ENCODE measurements at places on chromosomes 4 and X. TPM values are rescaled to one million over a fixed set of nuclear protein-coding genes. Genes with fewer than 3 reads are reported as not detected.

Gene SPATA18
- 14.9 TPM for total RNA-seq

Gene ADGRL3
- 5.9 TPM for total RNA-seq

Gene NUDT11
- 3.1 TPM for total RNA-seq

Gene TRMT44
- total RNA-seq, result 17.3 TPM

Gene LAS1L
- total RNA-seq, result 13.3 TPM

Gene CD38
- under 0.01 TPM for total RNA-seq

Gene SLC25A43
- total RNA-seq, result 8.1 TPM

Gene STARD8
- 0.39 TPM for total RNA-seq

Gene MAGEB1
- total RNA-seq, result not detected

Gene NR3C2
- 52.4 TPM for total RNA-seq

Gene SOD3
- 2.4 TPM for total RNA-seq

Gene GTPBP6
- total RNA-seq, result 29.4 TPM

Gene NPY2R
- not detected for total RNA-seq

Gene EDA2R
- total RNA-seq, result 35.0 TPM

Gene DRD5
- not detected for total RNA-seq

Gene PHKA1
- total RNA-seq, result 19.6 TPM

Gene LIMCH1
- 1.7 TPM for total RNA-seq

Gene GLRA3
- not detected for total RNA-seq

Gene SATL1
- under 0.01 TPM for total RNA-seq

Gene PFKFB1
- total RNA-seq, result 0.22 TPM

All from placental epithelial cell (primary cell).